Epithelial cell of proximal tubule (primary cell): ENCODE measurements at places on chromosomes 13 and 19.

DNA sequence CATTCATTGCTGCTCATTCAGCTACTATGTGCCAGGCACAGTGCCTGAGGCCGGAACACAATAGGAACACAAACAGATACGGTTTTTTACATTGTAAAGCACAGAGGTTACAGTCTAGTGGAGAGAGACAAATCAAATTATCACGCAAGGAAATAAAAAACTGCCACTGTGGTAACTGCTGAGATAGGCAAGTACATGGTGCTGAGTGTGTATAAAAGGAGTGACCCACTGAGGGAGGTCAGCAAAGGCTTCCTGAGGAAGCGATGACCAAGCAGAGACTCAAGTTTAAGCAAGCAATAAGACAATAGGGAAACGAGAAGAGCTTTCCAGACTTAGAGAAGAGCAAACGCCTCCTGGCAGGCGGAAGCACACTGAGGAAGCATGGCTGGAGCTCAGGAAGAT is 56.4 kb downstream of the NUFIP1 start:
- peak; percentile 33 for DNase-seq

DNA sequence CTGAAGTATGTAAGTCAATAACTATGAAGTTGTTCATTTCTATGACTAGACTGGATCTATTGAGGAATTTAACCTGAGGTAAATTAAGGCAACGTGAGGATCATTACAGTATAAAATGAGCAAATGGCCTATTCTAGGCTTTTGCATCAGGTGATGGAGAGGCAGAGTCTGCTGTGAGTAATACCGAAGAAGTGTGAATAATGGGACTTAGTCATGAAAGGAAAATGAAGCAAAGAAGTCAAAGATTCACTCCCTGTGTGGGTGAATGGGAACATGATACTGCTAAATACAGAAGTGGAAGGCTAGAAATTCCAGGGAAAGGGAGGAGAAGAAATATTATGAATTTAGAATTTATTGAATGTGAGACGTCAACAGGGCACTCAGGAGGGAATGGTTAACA is 774.1 kb downstream of the LIG4 start:
- DNase-seq, result peak; percentile 86

GRCh38 chr13:111328574-111329410 is 8.3 kb downstream of the TEX29 start:
- DNase-seq, result no peak

GRCh38 chr13:46487748-46488147 is 65.2 kb upstream of the LRCH1 start:
- DNase-seq, result no peak

- DNase-seq, result no peak
These were observed 64.6 kb downstream of the PDS5B start for GRCh38 chr13:32650705-32651311.

DNA sequence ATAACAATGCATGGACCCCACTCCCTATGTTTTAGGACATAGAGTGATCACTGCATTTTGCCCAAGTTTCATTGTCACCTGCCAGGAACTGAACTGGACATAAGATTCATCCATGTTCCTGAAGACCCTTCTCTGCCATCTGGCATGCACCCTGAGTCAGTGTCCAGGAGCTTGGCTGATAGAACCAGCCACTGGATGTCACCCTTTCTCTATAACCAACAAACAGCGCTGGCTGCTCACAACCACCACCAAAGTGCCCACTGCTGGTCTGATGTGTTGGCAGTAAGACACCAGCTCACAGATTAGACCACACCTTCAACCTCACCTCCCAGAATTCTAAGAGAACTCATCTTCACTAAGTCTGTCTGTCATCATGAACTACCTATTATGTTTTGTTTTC is 333.4 kb downstream of the ITGBL1 start:
- no peak for DNase-seq

- DNase-seq, result no peak
These were observed 36.0 kb upstream of the PABPC3 start for GRCh38 chr13:25059958-25060357.

DNA sequence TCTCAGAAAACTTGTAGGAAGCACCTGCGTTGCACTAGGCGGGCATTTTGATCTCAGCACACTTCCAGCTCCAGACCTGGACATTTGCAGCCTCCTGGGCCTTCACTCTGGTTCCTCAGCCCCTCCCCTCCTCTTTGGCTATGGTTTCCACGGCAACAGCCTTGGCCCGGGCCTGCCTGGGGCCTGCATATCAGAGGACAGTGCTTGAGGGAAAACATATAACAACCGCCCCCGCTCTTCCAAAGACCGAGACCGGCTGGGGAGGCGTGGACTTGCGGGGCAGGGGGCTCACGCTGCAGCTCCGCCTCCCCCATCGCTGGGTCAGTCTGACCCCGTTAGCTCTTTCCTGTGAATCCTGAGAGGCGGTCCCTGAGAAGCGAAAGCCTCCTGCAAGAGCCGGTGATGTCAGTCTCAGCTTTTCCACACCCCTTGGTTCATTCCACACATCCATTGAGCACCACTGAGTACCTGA is 125.7 kb upstream of the PEG3 start:
- no peak for DNase-seq

DNA sequence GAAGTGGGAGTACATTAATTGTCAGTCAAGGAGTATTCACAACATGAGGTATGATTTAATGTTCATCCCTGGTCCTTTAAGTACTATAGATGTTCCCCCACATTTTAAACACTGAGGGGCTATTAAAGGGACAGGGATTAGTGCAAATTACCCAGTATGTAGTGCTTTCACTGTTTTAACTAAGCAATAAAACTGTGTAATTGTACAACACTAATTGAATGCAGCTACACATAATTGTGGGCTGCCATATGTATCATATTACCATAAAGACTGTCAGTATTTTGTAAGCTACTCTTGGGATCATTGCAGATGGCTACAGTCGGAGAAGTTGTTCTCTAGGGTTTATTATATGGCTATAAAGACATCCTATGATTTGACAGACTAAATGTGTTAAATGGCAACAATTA is 316.6 kb downstream of the DCLK1 start:
- DNase-seq, result no peak

GRCh38 chr13:36029166-36029565 is 102.0 kb downstream of the DCLK1 start:
- DNase-seq, result no peak

- no peak for DNase-seq
These were observed 11.1 kb upstream of the SERP2 start for GRCh38 chr13:44362394-44363040.
